A549 (cell line): ENCODE measurements at places on chromosomes 1 and 21.

DNA sequence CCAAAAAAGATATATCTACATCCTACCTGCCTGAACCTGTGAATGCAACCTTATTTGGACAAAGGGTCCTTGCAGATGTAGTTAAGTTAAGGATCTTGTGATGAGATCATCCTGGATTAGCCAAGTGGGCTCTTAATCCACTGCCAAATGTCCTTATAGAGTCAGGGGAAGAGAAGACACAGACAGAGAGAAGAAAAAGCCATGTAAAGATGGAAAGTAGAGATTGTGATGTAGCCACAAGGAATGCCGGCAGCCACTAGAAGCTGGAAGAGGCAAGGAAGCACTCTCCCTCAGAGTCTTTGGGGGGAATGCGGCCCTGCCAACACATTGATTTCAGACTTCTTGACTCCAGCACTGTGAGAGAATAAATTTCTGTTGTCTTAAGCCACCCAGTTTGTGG is 16.2 kb downstream of the HSD11B1 start:
- no peak for DNase-seq

- no peak for DNase-seq
These were observed 8.2 kb downstream of the XKR8 start for GRCh38 chr1:27967884-27968466.

DNA sequence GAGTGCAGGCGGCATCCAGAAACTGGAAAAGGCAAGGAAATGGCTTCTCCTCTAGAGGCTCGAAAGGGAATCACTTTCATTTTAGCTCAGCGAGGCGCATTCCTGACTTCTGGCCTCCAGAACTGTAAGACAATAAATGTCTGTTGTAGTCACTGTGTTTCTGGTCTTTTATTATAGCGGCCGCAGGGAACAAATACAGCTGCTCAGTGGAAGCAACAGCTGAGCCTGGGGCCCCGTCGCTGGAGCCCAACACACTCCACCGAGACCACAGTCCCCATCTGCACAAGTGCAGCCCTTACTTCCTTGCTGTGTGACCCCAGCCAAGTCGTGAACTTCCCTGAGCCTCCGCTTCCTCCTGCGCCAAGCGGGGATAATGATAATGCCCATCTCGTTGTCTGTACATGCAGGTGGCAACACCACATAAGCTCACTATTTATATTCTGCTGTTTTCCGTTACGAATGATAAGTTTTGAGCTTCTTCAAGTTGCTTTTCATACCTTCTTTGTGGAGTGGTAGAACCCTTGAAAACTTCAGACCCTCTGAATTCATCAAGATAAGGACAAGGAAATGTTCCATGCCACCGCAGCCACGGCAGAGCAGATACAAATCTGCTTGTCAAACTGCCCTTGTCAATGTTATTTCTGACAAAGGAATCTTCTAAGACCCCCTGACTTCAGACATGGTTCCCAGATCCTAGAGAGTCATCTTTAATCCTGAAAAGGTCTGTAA is 3.2 kb upstream of the LAPTM5 start:
- DNase-seq: no peak

DNA sequence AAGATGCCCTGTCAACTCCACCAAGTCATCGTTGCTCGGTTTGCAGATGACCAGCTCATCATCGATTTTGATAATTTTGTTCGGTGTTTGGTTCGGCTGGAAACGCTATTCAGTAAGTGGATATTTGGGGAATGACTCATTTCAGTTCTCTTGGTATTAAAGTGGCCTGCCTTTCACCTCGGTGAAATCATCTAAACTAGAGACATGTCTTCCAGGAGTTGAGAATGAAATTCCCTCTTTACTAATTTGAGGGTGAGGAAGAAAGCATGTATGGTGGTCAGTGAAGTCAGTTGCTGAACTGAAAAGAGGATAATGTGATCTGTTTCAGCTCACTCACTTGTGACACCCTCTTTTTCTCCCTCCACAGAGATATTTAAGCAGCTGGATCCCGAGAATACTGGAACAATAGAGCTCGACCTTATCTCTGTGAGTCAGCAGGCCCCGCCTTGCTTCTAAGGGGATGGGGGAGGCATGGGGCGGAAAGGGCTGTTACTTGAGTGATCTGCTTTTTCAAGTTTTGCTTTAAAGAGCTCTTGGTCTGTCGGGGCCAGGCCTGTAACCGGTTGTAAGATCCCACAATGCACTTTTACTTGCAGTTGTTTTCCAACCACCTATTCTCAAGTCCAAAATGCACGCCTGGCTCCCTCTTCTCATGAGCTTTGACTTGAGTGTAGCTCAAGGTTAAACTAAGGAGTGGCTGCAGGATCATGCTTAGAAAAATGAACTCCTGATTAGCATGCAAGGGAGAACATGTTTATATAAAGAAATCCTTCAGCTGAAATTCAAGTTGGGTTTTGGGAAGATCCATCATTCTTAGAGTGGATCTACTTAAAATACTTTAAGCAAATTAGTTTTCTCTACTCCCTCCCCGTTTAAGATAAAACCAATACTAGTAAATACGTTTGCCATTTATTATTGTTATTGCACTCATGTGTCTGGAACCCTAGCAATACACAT is 59.8 kb downstream of the CAPN2 start:
- DNase-seq: peak; percentile 75

DNA sequence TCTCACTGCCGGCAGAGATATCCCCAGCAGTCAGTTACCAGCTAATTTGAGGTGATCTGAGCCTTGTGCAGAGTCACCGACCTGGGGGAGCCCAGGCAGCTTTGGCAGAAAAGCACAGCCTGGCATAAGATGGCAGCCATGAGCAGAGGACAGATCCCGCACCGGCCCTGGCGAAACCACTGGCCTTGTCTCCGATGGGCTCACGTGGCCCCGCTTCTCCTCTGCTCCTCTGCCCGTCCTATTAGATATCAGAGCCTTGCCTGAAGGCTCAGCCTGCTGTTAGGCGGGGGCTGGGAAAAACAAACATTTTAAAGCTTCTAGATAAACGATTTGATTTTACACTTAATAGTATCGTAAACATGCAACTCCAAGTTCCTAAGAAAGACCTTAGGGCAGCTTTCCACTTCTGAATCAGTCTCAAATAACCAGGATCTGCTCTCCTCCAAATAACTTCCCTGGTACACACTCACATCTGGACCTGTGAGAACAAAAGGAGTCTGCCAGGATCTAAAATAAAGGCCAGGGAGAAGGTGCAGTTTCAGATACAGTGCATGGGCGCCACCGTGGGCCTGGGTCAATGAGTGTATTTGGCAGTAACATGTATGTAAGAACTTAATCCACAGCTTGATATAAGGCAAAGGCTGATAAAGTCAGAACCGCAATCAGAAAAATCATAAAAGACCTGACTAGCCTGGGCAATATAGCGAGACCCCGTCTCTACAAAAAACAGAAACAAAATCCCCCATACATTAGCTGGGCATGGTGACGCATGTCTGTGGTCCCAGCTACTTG is 10.0 kb downstream of the EDARADD start:
- no peak for DNase-seq

DNA sequence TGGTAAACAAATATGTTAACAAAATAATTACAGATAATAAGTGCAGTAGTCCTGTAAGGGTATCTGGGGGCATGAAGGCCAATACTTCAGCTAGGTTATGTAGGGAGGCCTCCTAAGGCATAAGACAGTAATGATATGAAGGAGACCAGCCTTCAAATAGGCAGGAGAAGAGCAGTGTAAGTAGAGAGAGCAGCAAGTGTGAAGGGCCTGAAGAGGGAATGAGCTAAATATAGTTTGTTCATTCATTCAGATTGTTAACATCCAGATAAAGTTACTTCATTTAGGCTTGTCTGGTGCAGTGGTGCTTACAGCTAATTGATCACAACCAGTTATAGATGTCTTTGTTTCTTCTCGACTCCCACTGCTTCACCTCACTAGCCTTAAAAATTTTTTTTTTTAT is 71.1 kb downstream of the EPB41 start:
- no peak for DNase-seq

DNA sequence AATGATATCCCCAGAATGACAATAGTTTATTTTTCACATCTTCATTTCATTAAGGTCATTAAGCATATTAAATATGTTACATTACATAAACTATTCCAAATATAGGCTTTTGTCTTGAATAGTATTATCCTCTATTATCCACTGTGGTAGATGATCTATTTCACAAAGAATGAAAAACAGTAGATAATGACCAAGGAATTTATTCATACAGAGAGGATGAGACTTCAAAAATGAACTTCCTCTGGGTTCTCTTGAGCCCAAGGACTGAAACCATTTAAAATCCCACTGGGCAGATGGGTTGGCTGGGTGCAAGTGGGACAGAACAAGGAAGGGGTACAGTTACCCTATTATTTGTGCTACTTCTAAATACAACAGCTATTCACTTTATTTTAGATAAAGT is 33.0 kb downstream of the PTPN14 start:
- DNase-seq: no peak

DNA sequence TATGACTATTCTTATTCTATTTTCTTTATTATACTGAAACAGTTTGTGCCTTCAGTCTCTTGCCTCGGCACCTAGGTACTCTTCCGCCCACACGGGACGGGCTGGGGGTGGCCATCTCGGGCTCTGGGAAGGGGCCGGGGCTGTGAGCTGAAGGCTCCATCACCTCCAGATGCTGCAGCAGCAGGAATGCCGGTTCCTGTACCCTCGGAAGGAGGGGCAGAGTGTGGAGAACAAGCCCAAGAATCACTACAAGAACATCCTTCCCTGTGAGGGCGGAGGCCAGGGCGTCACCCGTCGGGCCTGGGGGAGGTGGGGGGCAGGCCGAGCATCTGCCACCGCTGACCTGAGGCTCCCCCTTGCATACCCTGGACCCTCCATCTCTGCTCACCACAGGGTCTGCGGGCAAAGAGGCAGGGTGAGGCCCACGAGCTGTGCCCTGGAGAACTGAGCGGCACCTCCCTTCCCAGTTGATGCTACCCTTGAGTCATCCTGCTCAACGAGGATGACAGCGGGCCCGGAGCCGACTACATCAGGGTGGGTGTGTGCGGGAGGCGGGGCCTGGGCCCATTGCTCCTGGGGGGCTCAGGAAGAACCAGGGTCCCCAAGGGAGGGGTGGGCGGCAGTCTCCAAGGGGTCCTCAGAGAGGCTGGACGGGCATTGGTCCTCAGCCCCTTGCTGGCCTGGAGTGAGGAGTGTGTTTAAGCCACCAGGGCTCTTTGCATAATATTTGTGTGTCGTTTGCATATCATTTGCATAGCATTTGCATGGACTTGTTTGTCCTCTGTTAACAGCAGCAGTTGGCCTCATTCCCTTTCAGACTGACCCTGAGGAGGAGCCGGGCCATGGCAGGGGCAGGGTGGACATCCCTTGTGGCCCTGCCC is 7.5 kb downstream of the RNF223 start:
- no peak for DNase-seq

DNA sequence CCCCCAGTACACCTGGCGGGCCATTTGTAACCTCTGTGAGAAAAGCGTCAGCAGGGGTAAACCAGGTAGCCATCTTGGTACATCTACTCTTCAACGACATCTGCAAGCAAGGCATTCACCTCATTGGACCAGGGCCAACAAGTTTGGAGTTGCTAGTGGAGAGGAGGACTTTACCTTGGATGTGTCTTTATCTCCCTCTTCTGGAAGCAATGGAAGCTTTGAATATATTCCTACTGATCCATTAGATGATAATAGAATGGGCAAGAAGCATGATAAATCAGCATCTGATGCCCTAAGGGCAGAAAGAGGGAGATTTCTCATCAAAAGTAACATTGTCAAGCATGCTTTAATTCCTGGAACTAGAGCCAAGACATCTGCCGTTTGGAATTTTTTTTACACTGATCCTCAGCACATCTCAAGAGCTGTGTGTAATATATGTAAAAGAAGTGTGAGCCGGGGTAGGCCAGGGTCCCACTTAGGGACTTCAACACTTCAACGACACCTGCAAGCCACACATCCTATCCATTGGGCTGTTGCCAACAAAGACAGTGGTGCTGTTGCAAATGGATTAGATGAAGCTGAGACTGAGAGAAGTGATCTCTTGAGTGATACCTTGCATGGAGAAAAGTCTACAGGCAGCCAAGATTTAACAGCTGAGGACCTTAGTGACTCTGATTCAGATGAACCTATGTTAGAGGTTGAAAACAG is 2.7 kb downstream of the ZBED6 start:
- no peak for DNase-seq

GRCh38 chr1:203555076-203555475 is 61.1 kb downstream of the OPTC start:
- no peak for DNase-seq

DNA sequence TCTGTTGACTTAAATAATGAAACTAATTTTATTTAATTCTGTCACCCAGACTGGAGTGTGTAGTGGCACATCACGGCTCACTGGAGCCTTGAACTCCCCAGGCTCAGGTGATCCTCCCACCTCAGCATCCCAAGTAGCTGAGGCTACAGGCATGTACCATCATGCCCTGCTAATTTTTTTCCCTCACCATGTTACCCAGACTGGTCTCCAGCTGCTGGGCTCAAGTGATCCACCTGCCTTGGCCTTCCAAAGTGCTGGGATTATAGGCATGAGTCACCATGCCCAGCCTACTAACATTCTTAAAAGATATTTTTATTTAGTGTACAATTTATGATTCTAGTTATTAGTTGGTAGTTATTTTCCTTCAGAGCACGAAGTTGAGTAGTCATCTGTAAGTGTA is 49.5 kb downstream of the NRDC start:
- no peak for DNase-seq

- no peak for DNase-seq
These were observed 9.3 kb downstream of the HES2 start for GRCh38 chr1:6410248-6410893.

- DNase-seq: peak; percentile 64
These were observed 157.6 kb downstream of the PGBD5 start for GRCh38 chr1:230268371-230269170.

DNA sequence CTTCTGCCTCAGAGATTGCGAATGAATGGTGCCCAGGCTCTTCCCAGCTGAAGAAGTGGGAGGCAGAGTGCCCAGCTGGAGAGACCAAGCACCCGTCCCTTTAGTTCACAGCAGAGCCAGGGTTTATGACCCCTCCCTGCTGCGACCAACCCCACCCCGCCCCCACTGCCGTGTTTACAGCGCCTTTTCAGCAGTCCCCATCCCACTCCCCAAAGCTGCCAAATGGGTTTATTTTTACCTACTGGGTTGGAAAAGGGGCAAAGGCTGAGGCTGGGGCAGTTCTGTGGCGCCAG is 23.6 kb downstream of the DYRK3 start:
- DNase-seq: no peak

DNA sequence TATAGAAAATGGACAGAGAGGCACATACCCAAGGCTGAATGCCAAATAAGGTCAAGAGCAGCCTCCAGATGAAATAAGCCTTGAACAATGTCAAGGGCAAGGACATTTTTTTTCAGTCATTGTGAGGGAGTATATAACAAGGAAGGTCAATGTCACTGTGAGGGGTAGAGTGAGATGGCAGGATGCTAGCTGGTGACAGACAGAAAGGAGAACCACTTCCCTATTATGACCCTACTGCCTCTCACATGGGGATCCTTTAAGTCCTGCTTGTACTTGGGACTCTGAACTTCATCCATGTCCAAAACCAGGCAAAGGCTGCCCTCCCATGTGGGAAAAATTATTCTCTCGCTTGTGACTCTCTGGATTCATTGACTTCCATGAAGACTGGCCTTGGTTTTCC is 119.5 kb upstream of the COA6 start:
- DNase-seq: no peak

- no peak for DNase-seq
These were observed 3.1 kb upstream of the DDR2 start for GRCh38 chr1:162629077-162629627.
